ENCODE measurements at places on chromosomes 7 and 10.
A peak's percentile ranks its signal among the peaks of the same experiment; 100 is the strongest.

DNA sequence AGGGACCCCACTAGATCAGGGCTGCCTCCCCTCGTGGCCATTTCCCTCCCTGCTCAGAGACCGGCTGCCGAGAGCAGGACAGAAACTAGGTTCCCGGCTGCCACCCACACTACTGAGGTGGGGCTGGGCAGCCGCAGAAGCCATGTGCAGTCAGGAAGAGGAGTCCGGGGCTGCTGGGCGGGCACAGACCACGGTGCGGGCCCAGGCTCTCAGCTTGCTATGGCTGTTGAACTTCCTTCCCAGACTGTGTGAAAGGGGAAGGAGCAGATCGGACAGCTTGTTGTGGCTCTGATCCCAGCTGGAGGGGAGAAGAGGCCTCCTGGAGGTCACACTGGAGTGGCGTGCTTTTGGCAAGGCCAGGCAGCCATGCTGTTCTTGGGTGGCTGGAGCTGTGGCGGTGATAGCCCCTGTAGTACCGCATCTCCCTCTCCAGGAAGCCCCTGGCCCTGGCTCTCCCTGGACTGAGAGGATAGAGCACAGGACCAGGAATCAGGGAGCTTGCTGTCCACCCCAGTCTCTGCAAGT is 56.8 kb downstream of the HK1 start:
- DNase-seq = no peak
- H3K27ac ChIP-seq = no peak overlapping the region
- peaks cover 4% of the 10 kb centered on the region for H3K27me3 ChIP-seq
- peaks cover 31% of the 10 kb centered on the region for H3K4me1 ChIP-seq
- no peak overlapping the region for H3K4me3 ChIP-seq
- H3K36me3 ChIP-seq = no peaks in the 10 kb centered on the region

DNA sequence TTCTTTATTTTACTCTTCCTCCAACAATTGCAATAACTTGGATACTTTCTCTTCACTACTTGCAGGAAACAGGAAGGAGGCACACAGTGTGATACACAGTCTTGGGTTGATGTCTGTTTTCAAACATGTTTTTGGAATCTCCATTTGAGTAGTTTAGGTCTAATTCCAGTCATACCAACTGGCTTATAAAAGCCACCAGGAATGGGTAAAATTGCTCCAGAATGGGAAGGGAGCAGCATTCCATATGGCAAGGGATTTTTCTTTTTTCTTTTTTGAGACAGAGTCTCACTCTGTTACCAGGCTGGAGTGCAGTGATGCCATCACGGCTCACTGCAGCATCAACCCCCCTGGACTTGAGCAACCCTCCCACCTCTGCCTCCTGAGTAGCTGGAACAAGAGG is 545.1 kb upstream of the GALNT17 start:
- no peak overlapping the region for H3K27ac ChIP-seq
- no peak overlapping the region for H3K4me3 ChIP-seq
- H3K4me1 ChIP-seq = peaks cover 23% of the 10 kb centered on the region

DNA sequence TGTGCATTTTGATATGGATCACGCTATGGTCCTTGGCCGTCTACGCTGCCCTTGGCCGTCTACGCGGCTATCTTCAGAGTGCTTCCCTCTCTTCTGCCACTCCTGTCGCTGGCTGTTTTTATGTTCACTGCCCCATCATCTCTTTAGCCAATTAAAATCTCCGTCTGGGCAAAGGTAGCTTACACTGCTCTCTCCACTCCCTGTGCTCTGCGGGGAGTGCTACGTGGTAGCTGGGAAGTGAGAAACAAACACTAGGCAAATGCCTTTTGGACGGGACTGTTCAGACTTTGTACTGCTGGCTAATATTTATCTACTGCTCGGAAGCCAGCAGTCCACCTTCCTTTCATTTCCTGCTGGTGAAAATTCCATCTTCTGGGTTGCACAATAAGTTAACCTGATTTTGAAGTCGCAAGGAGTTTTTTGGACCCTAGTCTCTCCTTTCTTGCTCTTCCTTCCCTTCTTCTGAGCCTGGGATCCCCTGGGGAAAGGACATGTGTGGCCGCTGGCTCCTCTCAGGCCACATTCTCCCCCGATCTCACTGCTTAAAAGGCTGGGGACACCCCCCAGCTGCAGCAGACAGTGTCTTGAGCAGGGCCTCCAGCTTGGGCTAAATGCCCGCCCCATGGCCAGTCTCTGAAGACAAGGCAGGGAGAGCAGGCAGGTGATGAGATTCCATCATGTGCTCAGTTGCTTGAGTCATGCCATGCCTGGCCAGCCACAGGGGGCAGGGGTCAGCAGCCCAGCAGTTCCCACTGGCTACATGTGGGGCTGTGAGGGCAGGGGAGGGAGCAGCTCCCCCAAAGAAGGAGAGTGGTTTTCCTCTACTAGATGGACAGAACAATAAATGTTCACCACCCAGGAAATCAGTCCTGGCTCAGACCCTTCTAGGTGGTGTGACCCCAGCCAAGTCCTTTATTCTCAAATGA is 25.5 kb upstream of the RBM33 start:
- H3K27me3 ChIP-seq = no peaks in the 10 kb centered on the region
- H3K4me3 ChIP-seq = peak overlapping the region; percentile 3
- peaks cover 15% of the 10 kb centered on the region for H3K4me1 ChIP-seq
- peaks cover 12% of the 10 kb centered on the region for H3K36me3 ChIP-seq
- no peak for DNase-seq
- H3K27ac ChIP-seq = peak overlapping the region; percentile 86

GRCh38 chr7:22427104-22427503 is 70.2 kb upstream of the RAPGEF5 start:
- no peak overlapping the region for H3K27ac ChIP-seq
- no peaks in the 10 kb centered on the region for H3K4me1 ChIP-seq
- H3K4me3 ChIP-seq = no peak overlapping the region

- H3K27me3 ChIP-seq = no peaks in the 10 kb centered on the region
- no peak for DNase-seq
- H3K4me3 ChIP-seq = no peak overlapping the region
- peaks cover 7% of the 10 kb centered on the region for H3K4me1 ChIP-seq
Observed at GRCh38 chr10:5862360-5862961, 27.2 kb downstream of the ANKRD16 start.

- H3K4me3 ChIP-seq = no peak overlapping the region
- peaks cover 23% of the 10 kb centered on the region for H3K27me3 ChIP-seq
Observed at GRCh38 chr10:49052069-49052468, 63.3 kb downstream of the VSTM4 start.

DNA sequence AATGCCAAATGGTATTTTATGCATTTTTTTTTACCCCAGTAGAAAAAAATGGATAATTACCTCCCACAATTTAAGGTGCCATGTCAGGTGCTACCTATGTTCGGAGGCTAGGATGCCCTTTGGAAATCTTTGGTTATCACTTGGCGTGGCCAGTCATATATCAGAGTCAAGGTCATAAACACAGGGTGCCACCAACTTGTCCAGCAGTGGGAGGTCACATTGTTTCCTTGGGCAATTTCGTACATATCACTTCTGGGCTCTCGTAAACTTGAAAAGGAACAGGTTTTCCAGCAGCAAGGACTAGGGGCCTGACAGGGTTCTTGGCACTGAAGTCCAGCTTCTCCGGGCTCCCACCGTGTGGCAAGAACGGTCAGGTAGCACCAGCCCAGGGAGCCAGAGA is 48.0 kb upstream of the BHLHA15 start:
- H3K27ac ChIP-seq = no peak overlapping the region
- H3K4me3 ChIP-seq = no peak overlapping the region

DNA sequence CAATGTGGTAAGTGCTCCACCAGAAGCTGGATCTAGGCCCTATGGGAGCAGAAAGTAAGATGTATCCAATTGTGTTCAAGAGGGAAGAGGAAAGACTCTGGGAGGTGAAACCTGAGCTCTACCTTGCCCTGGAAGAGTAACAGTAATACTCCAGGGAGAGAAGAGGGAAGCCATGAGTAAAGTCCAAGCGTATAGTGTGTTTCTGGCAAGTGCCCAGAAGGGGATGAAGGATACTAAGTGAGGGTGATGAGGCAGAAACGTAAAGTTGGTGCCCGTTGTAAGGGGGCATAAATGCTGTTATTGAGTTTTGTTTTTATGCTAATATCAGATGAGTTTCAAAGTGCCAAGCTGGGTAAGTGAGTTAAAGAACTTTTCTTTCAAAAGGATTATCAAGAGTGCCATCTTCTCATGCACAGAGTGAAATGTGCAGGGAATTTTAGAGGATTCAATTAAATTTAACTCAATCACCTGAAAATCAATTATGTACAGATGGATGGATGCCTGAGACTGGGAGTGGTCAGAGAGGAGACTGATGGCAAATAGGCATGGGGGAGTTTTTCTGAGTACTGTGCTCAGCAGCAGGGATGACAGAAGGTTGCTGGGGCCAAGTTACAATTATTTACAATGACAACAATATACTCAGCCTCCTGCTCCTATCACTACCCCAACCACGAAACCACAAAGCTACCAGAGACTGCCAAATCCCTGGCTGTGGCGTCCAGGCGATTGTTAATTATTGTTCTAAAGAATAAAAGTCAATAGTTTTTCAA is 123.3 kb upstream of the LAMB4 start:
- H3K27ac ChIP-seq = no peak overlapping the region
- no peak overlapping the region for H3K4me3 ChIP-seq
- DNase-seq = no peak
- H3K36me3 ChIP-seq = peaks cover 8% of the 10 kb centered on the region
- no peaks in the 10 kb centered on the region for H3K27me3 ChIP-seq

DNA sequence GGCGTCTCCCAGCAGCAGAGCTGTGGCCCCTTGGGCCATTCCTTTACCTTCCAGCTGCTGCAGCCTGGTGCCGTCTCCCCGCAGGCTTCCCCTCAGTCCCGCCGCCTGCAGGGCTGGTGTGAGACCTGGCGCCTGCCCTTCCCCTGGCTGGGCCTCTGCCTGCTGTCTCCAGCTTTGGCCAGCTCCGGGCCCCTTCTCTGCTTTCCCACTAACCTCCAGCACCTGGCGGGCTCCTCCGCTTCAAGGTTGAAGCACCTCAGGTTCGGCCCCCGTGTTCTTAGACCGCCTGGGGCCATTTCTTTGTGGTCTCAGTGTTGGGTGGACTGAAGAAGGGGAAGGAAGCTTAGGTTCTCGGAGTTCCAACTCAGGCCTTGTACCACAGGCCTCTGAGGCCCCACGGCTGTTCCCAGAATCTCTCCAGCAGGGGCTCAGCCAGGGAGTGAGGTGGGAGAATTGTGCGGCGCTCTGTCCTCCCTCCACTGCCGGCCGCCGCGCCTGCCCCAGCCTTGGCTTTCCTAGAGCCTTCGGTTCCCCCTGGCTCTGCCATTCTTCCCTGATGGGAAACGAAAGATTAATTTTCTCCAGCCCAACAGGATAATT is 30.3 kb downstream of the GBX1 start:
- no peak overlapping the region for H3K4me3 ChIP-seq
- peaks cover 20% of the 10 kb centered on the region for H3K36me3 ChIP-seq
- H3K27ac ChIP-seq = no peak overlapping the region
- H3K27me3 ChIP-seq = no peaks in the 10 kb centered on the region

DNA sequence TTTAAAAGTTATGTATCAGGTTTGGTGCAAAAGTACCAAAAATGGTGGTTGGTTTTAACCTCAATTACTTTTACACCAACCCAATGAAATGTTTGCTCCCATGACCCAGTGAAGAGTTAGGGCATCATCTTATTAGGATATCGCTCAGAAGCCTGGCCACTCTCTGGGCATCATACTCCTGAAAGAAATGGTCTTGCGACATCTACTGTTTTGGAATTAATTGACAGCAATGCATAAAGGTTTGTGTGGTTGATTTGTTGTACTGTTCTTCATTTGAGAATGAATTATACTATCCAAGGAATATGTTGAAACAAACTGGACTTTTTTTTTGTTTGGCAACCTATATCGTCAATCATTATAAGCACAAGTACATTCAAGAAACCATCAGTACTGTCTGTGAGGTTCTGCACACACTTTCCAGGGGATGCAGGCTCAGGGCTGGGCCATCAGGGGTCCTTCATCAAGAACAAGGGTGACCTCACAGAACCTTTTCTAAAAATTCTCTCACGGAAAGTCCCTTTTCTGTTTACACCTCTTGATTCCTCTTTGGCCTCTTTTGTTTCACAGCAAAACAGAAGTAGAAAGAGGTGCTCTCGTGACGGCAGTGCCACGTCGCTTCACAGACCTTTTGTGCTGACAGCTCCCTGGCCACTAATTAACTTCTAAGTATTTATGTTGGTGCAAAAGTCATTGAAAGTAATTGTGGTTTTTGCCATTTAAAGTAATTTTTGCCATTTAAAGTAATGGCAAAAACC is 117.2 kb upstream of the KLF6 start:
- no peak for DNase-seq
- peaks cover 14% of the 10 kb centered on the region for H3K4me1 ChIP-seq
- no peak overlapping the region for H3K27ac ChIP-seq
- H3K4me3 ChIP-seq = no peak overlapping the region
- no peaks in the 10 kb centered on the region for H3K36me3 ChIP-seq

DNA sequence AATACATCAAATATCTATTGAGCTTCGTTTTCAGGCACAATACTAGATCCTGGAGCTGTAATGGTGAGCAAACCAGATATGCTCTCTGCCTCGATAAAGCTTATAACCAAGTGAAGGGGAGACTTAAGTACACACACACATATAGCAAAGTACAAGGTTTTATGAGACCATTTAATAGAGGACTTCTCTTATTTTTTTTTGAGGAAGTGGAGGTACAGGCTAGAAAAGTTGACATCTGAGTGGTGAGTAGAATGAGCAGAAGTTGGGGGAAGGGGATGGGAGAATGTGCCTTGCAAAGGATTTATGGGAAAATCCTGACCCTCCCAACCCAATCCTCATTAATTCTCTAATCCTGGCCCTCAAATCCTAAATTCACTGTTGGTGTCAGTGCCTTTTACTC is 7.7 kb downstream of the CCDC136 start:
- H3K4me3 ChIP-seq = no peak overlapping the region
- peaks cover 24% of the 10 kb centered on the region for H3K36me3 ChIP-seq
- no peak for DNase-seq
- H3K4me1 ChIP-seq = no peaks in the 10 kb centered on the region
- no peaks in the 10 kb centered on the region for H3K27me3 ChIP-seq

- H3K36me3 ChIP-seq = no peaks in the 10 kb centered on the region
- H3K27me3 ChIP-seq = peaks cover 9% of the 10 kb centered on the region
- H3K4me3 ChIP-seq = no peak overlapping the region
Observed at GRCh38 chr10:70744617-70745143, 40.5 kb downstream of the TBATA start.

- no peak overlapping the region for H3K27ac ChIP-seq
- H3K27me3 ChIP-seq = no peaks in the 10 kb centered on the region
- no peak for DNase-seq
- peaks cover 15% of the 10 kb centered on the region for H3K36me3 ChIP-seq
- H3K4me1 ChIP-seq = peaks cover 12% of the 10 kb centered on the region
- H3K4me3 ChIP-seq = no peak overlapping the region
Observed at GRCh38 chr10:29613791-29614190, 21.0 kb downstream of the SVIL start.

DNA sequence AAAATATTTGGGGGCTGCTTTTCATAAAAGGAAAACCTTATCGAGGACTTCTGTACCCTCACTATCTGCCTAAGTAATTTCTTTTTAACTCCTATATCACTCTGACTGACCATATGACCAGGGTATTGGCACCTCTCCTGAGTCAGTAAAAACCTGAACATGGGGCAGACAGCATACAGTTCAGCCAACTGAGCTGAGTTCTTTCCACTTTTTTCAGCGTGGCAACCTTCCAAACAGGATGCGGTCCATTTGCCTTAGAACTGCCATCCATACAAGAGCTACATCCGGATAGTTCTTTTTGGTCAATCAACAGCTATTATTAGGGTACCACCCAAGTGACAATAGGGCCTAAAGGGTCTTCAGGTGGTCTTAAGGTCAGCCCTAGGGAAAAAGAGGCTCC is 122.6 kb downstream of the MARCHF5 start:
- no peak overlapping the region for H3K27ac ChIP-seq
- H3K4me3 ChIP-seq = no peak overlapping the region
- peaks cover 9% of the 10 kb centered on the region for H3K27me3 ChIP-seq

- DNase-seq = no peak
- no peaks in the 10 kb centered on the region for H3K36me3 ChIP-seq
- H3K4me1 ChIP-seq = no peaks in the 10 kb centered on the region
- no peak overlapping the region for H3K4me3 ChIP-seq
Observed at GRCh38 chr10:80871083-80871482, 333.4 kb downstream of the SH2D4B start.
